Parietal lobe (tissue), 2 donors: ENCODE measurements at places on chromosomes 11 and 22. TPM values are rescaled to one million over a fixed set of nuclear protein-coding genes. Genes with fewer than 3 reads are reported as not detected.

The TNNT3 gene
- not detected for total RNA-seq

The LYVE1 gene
- total RNA-seq = 1.3 TPM

The PAAF1 gene
- 19.1 TPM for total RNA-seq

The ASPHD2 gene
- total RNA-seq = 12.2 TPM

The SSRP1 gene
- total RNA-seq = 62.9 TPM

The FAM83F gene
- total RNA-seq = 0.63 TPM

The APOA4 gene
- total RNA-seq = not detected

The CREB3L1 gene
- total RNA-seq = 1.3 TPM

The BDNF gene
- total RNA-seq = 2.8 TPM

The HDHD5 gene
- total RNA-seq = 31.6 TPM

The OR10D3 gene
- total RNA-seq = not detected

The OR52J3 gene
- total RNA-seq = not detected

The GUCY1A2 gene
- 186 TPM for total RNA-seq

The FAT3 gene
- total RNA-seq = 291 TPM

The PUS3 gene
- total RNA-seq = 9.4 TPM

The DDI1 gene
- not detected for total RNA-seq

The SLC22A9 gene
- not detected for total RNA-seq

The PKP3 gene
- total RNA-seq = not detected

The CCDC188 gene
- 1.3 TPM for total RNA-seq

The LSP1 gene
- total RNA-seq = 0.63 TPM

The CADM1 gene
- total RNA-seq = 304 TPM

The MUC15 gene
- not detected for total RNA-seq

The MOGAT2 gene
- total RNA-seq = not detected

The DNAJB7 gene
- total RNA-seq = not detected

The SEPTIN5 gene
- 246 TPM for total RNA-seq

The TENM4 gene
- 192 TPM for total RNA-seq

The SYT7 gene
- 23.5 TPM for total RNA-seq

The NARS2 gene
- 39.1 TPM for total RNA-seq

The CD44 gene
- 8.1 TPM for total RNA-seq

The ARHGAP1 gene
- total RNA-seq = 36.0 TPM

The CLDN5 gene
- 67.0 TPM for total RNA-seq

The ZNF74 gene
- total RNA-seq = 58.5 TPM

The NEFH gene
- total RNA-seq = 0.63 TPM

The TTC17 gene
- total RNA-seq = 221 TPM

The GTPBP1 gene
- total RNA-seq = 63.2 TPM
